B cell (primary cell): ENCODE measurements at places on chromosomes 5 and 9. TPM values are rescaled to one million over a fixed set of nuclear protein-coding genes. Genes with fewer than 3 reads are reported as not detected.

CCIN gene
- polyA plus RNA-seq = 0.15 and 0.50 TPM in 2 replicates

UBE2QL1 gene
- 0.32 and 0.33 TPM in 2 replicates for polyA plus RNA-seq

BTNL3 gene
- polyA plus RNA-seq = not detected in 2 replicates

FOXD4L5 gene
- not detected in 2 replicates for polyA plus RNA-seq

SMIM33 gene
- polyA plus RNA-seq = not detected in 2 replicates

CERCAM gene
- polyA plus RNA-seq = 2.4 and 3.2 TPM in 2 replicates

OR1J2 gene
- polyA plus RNA-seq = not detected in 2 replicates

PDE6A gene
- polyA plus RNA-seq = not detected in 2 replicates

C5orf24 gene
- polyA plus RNA-seq = 13.0 and 21.1 TPM in 2 replicates

CTXN3 gene
- not detected in 2 replicates for polyA plus RNA-seq

FBP1 gene
- 2.7 and 2.8 TPM in 2 replicates for polyA plus RNA-seq

IL17B gene
- not detected in 2 replicates for polyA plus RNA-seq

FBXO10 gene
- 12.3 and 18.6 TPM in 2 replicates for polyA plus RNA-seq

RELL2 gene
- 34.4 and 48.9 TPM in 2 replicates for polyA plus RNA-seq

WDR38 gene
- polyA plus RNA-seq = not detected in 2 replicates
